ENCODE measurements at places on chromosomes 2 and 18. TPM values are rescaled to one million over a fixed set of nuclear protein-coding genes. Genes with fewer than 3 reads are reported as not detected.

- no peak overlapping the region for H3K4me3 ChIP-seq
- H3K27me3 ChIP-seq, result no peaks in the 10 kb centered on the region
- H3K27ac ChIP-seq, result no peak overlapping the region
- no peaks in the 10 kb centered on the region for H3K4me1 ChIP-seq
These were observed 160.3 kb upstream of the TCF4 start for GRCh38 chr18:55748227-55748738.

- peaks cover 78% of the 10 kb centered on the region for H3K36me3 ChIP-seq
- H3K4me3 ChIP-seq, result no peak overlapping the region
- H3K4me1 ChIP-seq, result peaks cover 6% of the 10 kb centered on the region
These were observed 24.5 kb downstream of the CLIP4 start for GRCh38 chr2:29139731-29140130.

DNA sequence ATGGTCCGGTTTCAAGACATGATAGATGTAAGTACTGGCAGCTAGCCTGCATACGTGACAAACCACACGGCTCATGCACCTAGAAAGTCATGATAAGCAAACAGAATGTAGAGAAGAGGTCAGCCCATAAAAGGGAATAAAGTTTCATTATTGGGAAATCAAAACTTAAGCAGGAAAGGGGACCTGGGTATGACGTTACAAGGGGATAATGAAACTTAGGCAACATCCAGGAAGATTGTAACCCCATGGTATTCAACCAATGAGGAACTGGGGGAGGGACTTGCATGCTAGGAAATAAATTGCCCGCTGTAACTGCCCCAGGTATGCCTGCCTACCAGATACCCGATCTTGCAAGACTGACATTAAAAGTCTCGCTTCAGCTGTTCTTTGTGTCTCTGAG, 1679.0 kb downstream of the SUCLG1 start:
- no peaks in the 10 kb centered on the region for H3K36me3 ChIP-seq
- H3K4me1 ChIP-seq, result no peaks in the 10 kb centered on the region
- no peak overlapping the region for H3K27ac ChIP-seq
- no peak overlapping the region for H3K4me3 ChIP-seq

DNA sequence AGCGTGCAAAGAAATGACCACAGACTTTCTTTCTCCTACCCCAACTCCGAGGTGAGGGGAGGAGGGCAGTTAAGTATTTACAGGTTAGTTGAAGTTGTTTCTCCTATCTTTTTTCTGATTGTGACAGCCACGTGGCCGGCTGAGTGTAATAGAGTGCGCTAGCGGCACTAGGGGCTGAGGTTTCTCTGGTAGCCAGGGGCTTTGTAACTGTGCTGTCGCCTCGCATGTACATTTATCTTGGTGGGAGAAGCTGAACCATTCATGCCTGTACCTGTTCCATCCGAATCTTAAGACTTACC, 214.1 kb upstream of the STON1 start:
- peak overlapping the region; percentile 87 for H3K4me3 ChIP-seq
- peak; percentile 47 for DNase-seq
- peaks cover 4% of the 10 kb centered on the region for H3K36me3 ChIP-seq
- peak overlapping the region; percentile 64 for H3K27ac ChIP-seq
- peaks cover 13% of the 10 kb centered on the region for H3K4me1 ChIP-seq

DNA sequence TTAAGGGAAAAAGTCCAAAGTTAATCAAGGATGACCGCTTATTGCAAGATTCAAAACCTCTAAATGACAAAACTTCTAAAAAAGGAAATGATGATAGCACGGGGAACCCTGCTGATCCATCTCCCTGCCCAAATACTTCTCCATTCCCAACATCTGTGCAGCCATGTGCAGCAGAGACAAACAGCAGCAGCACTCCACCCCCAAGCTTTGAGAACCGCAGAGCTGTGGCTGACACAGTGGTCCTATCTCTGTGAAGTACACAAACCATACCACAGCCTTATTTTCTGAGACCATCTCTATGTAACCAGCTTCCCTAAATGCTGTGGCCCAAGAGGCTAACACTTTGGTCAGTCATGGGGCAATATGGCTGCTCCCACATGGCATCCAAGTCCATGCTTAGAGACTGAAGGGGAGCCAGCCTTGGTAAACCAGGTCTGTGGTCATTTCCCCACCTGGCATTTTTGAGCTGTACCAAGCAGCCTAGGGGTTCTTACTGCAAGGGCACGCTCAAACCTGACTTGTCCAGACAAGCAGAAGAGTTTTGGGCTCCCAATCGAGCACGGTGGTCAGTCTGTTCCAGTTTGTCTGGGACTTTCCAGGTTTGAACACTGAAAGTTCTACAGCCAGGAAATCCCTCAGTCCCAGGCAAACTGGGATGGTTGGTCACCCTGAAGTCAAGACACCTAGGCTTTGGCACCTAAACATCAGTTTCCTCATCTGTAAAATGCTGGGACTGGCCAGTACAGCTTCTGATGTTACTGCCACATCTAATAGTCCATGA, 17.1 kb upstream of the NFE2L2 start:
- peaks cover 10% of the 10 kb centered on the region for H3K4me1 ChIP-seq
- no peaks in the 10 kb centered on the region for H3K36me3 ChIP-seq
- H3K4me3 ChIP-seq, result no peak overlapping the region
- DNase-seq, result peak; percentile 76
- H3K27ac ChIP-seq, result peak overlapping the region; percentile 54

Gene BZW1
- 353 TPM for total RNA-seq
